A549 treated with GW870086 at 1 μM for 4 hours (cell line): ENCODE measurements at places on chromosomes 13 and 19. TPM values are rescaled to one million over a fixed set of nuclear protein-coding genes. Genes with fewer than 3 reads are reported as not detected.

Gene RNF6
- total RNA-seq, result 26.3 to 31.2 TPM (median 28.2 TPM) in 5 replicates

Gene SBK2
- total RNA-seq, result 1.3 to 2.3 TPM (median 1.8 TPM) in 5 replicates

Gene FFAR1
- not detected in 5 replicates for total RNA-seq

Gene EFNB2
- 3.7 to 4.5 TPM (median 4.2 TPM) in 5 replicates for total RNA-seq

Gene NEK3
- 6.7 to 9.5 TPM (median 8.3 TPM) in 5 replicates for total RNA-seq

Gene PSG3
- total RNA-seq, result 0.07 to 0.20 TPM (median 0.15 TPM) in 4 of 5 replicates, not detected in the other

Gene URAD
- total RNA-seq, result not detected in 5 replicates

Gene ZNF728
- total RNA-seq, result not detected in 5 replicates

Gene SLC7A9
- 0.26 to 0.46 TPM (median 0.30 TPM) in 5 replicates for total RNA-seq
